Right atrium auricular region (tissue), 2 donors: ENCODE measurements at places on chromosomes 13 and 19. TPM values are rescaled to one million over a fixed set of nuclear protein-coding genes. Genes with fewer than 3 reads are reported as not detected.
A peak's percentile ranks its signal among the peaks of the same experiment; 100 is the strongest.

GRCh38 chr19:5572556-5573286, 5.0 kb upstream of the TINCR start:
- no peaks in the 10 kb centered on the region for H3K4me1 ChIP-seq
- no peak overlapping the region for H3K4me3 ChIP-seq
- DNase-seq, result no peak
- H3K36me3 ChIP-seq, result no peaks in the 10 kb centered on the region
- no peaks in the 10 kb centered on the region for H3K27me3 ChIP-seq

- H3K4me3 ChIP-seq, result no peak overlapping the region
- peaks cover 47% of the 10 kb centered on the region for H3K36me3 ChIP-seq
- peak overlapping the region; percentile 36 for H3K27ac ChIP-seq
Observed at GRCh38 chr19:37346091-37346490, 24.8 kb upstream of the ZNF527 start.

DNA sequence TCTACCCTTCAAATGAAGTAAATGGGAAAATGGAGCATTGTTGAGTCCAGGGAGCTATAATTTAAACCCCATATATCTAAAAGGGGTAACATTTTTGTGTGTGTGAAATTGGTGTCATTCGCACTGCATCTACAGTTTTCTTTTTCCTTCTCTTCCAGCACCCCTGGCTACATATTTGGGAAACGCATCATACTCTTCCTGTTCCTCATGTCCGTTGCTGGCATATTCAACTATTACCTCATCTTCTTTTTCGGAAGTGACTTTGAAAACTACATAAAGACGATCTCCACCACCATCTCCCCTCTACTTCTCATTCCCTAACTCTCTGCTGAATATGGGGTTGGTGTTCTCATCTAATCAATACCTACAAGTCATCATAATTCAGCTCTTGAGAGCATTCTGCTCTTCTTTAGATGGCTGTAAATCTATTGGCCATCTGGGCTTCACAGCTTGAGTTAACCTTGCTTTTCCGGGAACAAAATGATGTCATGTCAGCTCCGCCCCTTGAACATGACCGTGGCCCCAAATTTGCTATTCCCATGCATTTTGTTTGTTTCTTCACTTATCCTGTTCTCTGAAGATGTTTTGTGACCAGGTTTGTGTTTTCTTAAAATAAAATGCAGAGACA, 28.6 kb downstream of the ALOX5AP start:
- H3K4me3 ChIP-seq, result no peak overlapping the region
- H3K27me3 ChIP-seq, result no peaks in the 10 kb centered on the region
- no peaks in the 10 kb centered on the region for H3K4me1 ChIP-seq

FCAR gene
- 1.5 TPM for total RNA-seq

- no peak overlapping the region for H3K4me3 ChIP-seq
- no peak overlapping the region for H3K27ac ChIP-seq
- no peaks in the 10 kb centered on the region for H3K4me1 ChIP-seq
- no peaks in the 10 kb centered on the region for H3K36me3 ChIP-seq
- no peak for DNase-seq
Observed at GRCh38 chr19:30665449-30665848, 293.3 kb downstream of the ZNF536 start.

DNA sequence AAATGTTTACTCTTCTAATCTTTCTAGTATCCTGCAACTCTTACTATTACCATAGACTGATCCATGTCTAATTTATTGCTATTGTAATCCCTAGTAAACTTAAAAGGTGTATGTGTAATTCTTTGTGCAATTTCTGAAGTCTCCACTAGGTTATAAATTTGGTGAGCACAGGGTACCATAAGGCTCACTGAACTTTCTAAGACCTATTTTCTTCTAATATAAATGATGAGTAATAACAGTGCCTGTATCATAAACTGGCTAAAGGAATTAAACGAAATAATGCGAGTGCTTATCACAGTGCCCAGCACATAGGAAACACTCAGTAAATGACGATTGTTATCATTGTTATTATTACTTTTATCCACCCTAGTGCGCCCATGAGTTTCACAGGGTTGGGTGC, 119.1 kb downstream of the KLF12 start:
- no peak for DNase-seq
- H3K27me3 ChIP-seq, result no peaks in the 10 kb centered on the region
- H3K36me3 ChIP-seq, result no peaks in the 10 kb centered on the region
- H3K4me1 ChIP-seq, result peaks cover 6% of the 10 kb centered on the region

GRCh38 chr19:55091126-55091910, 15.6 kb downstream of the EPS8L1 start:
- peaks cover 53% of the 10 kb centered on the region for H3K36me3 ChIP-seq
- no peak overlapping the region for H3K27ac ChIP-seq
- no peaks in the 10 kb centered on the region for H3K4me1 ChIP-seq
- no peak overlapping the region for H3K4me3 ChIP-seq

DNA sequence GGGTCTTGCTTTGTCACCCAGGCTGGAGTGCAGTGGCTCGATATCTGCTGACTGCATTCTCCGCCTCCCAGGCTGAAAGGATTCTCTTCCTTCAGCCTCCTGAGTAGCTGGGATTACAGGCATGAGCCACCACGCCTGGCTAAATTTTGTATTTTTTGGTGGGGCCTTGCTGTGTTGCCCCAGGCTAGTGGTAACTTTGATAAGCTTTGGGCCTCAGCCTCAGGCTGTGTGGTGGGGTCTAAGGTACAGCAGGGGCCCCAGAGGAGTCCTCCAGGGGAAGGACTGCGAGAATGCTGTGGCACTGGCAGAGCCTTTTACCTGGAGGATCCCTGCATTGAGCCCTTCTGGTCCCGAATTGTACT, 7.2 kb downstream of the DOT1L start:
- H3K4me3 ChIP-seq, result no peak overlapping the region
- H3K27ac ChIP-seq, result peak overlapping the region; percentile 91
- no peak for DNase-seq
- no peaks in the 10 kb centered on the region for H3K27me3 ChIP-seq

- no peak for DNase-seq
- H3K27me3 ChIP-seq, result no peaks in the 10 kb centered on the region
- H3K4me1 ChIP-seq, result no peaks in the 10 kb centered on the region
- no peak overlapping the region for H3K4me3 ChIP-seq
Observed at GRCh38 chr19:3176715-3177501, 1.7 kb upstream of the S1PR4 start.

DNA sequence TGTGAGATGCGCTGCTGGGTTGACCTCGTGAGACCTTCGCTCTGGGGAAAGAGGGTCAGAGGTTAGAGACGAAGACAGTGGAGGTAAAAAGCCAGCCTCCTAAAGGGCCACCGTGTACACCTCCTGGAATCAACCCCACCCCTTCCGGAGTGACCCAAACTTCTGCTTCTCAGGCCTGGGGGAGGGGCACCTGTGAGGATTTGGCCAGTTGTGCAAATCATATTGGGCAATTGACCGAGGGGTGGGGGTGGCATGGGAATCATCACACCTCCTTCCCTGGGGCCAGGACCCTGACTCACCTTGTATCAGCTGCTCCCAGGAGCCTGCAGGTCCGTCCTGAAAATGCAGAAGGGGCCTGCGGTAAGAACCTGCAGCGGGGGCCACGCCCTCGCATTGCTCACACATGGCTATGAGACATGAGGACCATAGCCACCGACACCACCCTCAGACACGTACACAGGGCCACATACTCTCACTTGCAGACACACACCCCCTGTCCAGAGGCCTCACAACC, 2.8 kb downstream of the TNFSF14 start:
- no peaks in the 10 kb centered on the region for H3K4me1 ChIP-seq
- no peak overlapping the region for H3K4me3 ChIP-seq

ZNF98 gene
- 0.24 TPM for total RNA-seq

GRCh38 chr13:74032325-74032724, 101.9 kb downstream of the KLF12 start:
- H3K27me3 ChIP-seq, result no peaks in the 10 kb centered on the region
- no peak overlapping the region for H3K4me3 ChIP-seq
- no peak overlapping the region for H3K27ac ChIP-seq
- H3K36me3 ChIP-seq, result no peaks in the 10 kb centered on the region

- no peak overlapping the region for H3K27ac ChIP-seq
- H3K36me3 ChIP-seq, result no peaks in the 10 kb centered on the region
- peaks cover 3% of the 10 kb centered on the region for H3K4me1 ChIP-seq
- no peak overlapping the region for H3K4me3 ChIP-seq
Observed at GRCh38 chr19:16042533-16043085, 33.7 kb upstream of the TPM4 start.

C19orf18 gene
- total RNA-seq, result not detected

ZNF738 gene
- 2.3 TPM for total RNA-seq

IGLON5 gene
- 0.31 TPM for total RNA-seq

DNA sequence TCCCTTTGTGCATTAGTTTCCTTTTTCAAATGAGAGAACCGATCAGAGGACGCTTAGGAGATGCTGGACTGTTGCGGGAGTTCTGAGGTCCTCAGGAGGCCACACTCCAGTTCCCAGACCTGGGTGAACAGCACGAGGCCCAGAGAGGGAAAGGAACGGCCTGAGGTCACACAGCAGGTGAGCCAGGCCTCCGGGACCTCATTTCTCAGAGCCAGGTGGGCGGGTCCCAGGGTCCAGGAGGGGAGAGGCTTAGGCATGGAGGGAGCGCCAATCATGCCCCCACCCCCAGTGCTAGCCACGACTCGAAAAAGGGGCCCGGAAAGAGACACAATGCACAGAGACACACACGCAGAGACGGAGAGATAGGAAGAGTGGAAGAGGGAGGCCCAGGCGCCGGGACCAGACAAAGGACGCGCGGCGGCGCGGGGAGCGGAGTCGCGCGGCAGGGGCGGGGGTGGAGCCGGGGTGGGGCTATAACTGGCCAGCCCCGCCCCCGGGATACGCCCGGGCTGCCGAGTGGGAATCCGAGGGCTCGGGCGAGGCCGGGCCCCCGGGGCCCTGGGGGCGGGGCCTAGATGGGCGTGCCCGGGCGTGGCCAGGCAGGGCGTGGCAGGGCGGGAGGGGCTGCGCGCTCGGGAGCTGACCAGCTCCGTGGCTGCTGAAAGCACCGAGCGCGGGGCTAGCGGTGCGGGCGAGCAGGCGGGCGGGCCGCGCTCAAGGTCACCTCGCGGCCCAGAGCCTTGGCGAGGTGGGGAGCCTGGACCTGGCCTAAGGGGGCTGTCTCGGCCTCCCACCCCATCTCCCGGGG, 1.6 kb downstream of the ELAVL3 start:
- no peak for DNase-seq
- peaks cover 32% of the 10 kb centered on the region for H3K27me3 ChIP-seq
- peaks cover 42% of the 10 kb centered on the region for H3K4me1 ChIP-seq

NAPSA gene
- not detected for total RNA-seq

ZNF555 gene
- total RNA-seq, result 5.9 TPM

SIGLEC12 gene
- total RNA-seq, result not detected

DNA sequence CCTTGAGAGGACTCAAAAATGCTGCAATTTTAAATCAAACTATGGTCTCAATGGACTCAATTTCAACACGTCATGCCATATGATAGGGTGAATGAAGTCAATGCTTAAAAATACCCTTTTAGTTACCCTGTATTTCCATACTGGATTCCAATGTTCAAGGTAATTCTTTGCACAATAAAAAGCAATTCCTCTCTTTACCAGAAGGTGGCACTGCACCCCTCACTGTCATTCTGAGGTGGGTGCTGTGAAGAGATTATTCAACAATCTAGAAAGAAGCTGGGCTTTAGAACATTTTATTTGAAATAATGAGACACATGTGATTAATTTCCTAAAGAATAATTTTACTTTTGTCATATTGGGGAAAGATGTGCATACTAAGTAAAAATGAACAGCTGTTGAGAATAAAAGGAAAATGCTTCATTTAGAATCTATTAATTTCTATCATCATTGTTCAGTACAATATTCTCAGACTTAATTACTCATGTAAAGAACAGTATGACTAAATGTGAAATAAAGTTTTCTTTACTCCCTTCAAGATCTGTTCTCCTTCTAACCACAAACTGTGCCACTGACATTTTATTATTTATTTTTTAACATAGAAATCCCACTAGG, 789.1 kb downstream of the GPC5 start:
- no peaks in the 10 kb centered on the region for H3K4me1 ChIP-seq
- H3K4me3 ChIP-seq, result no peak overlapping the region
- no peaks in the 10 kb centered on the region for H3K36me3 ChIP-seq
- DNase-seq, result no peak
- no peak overlapping the region for H3K27ac ChIP-seq

DNA sequence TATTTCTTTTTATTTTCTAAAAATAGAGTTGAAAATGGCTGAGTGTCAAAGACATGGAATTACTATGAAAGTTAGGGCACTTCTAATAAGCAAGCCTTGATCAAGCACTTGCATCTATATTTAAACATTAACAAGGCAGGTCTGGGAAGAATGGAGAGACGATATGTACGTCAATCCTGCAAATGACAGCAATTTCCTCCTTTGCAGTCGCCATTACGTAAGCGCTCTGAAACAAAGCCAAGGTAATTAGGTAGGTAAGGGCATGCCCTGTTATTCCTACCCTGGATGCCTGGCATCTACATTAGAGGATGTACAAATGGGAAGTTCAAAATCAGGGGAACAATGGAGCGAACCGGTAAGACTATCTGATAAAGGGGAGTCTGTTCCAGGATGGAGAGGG, 664.0 kb upstream of the ARGLU1 start:
- H3K4me1 ChIP-seq, result no peaks in the 10 kb centered on the region
- H3K36me3 ChIP-seq, result no peaks in the 10 kb centered on the region
- no peak for DNase-seq
- no peak overlapping the region for H3K27ac ChIP-seq
- no peak overlapping the region for H3K4me3 ChIP-seq

GRCh38 chr13:81184556-81185265, 843.8 kb upstream of the SPRY2 start:
- no peak for DNase-seq
- no peaks in the 10 kb centered on the region for H3K27me3 ChIP-seq
- no peaks in the 10 kb centered on the region for H3K4me1 ChIP-seq
- no peaks in the 10 kb centered on the region for H3K36me3 ChIP-seq
- H3K4me3 ChIP-seq, result no peak overlapping the region
